ENCODE measurements at places on chromosomes 6 and 20.

GRCh38 chr6:144408161-144408560 lies 123.0 kb downstream of the UTRN start:
- peaks cover 20% of the 10 kb centered on the region for H3K36me3 ChIP-seq
- H3K4me3 ChIP-seq: no peak overlapping the region
- H3K27me3 ChIP-seq: no peaks in the 10 kb centered on the region
- DNase-seq: no peak

- H3K27me3 ChIP-seq: no peaks in the 10 kb centered on the region
- peaks cover 4% of the 10 kb centered on the region for H3K36me3 ChIP-seq
- no peak overlapping the region for H3K4me3 ChIP-seq
- H3K27ac ChIP-seq: no peak overlapping the region
Observed at GRCh38 chr6:158060455-158061360, 79.0 kb downstream of the SYNJ2 start.

- H3K27ac ChIP-seq: no peak overlapping the region
- H3K4me3 ChIP-seq: no peak overlapping the region
- H3K4me1 ChIP-seq: no peaks in the 10 kb centered on the region
- H3K36me3 ChIP-seq: no peaks in the 10 kb centered on the region
Observed at GRCh38 chr6:23086100-23086499, 516.7 kb downstream of the HDGFL1 start.

DNA sequence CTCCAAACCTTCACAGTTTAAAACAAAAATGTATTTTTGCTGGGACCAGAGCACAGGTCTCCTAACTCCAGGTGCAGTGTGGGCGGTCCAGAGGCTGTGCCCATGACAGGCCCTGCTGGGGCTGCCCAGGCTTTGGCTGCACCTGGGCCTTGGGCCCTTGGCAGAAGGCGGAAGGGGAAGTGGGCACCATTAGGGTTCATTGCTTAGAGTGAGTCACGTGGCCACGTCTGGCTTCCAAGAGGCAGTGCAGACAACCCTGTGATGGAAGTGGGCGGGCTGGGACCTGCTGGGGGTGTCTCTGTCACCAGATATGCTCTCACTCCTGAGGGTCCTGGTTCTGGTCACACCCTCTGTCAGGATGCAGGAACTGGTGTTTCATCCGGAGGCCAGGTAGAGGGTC lies 302.2 kb downstream of the QKI start:
- H3K27me3 ChIP-seq: no peaks in the 10 kb centered on the region
- DNase-seq: no peak
- peaks cover 37% of the 10 kb centered on the region for H3K4me1 ChIP-seq
- no peaks in the 10 kb centered on the region for H3K36me3 ChIP-seq
- H3K27ac ChIP-seq: no peak overlapping the region
- no peak overlapping the region for H3K4me3 ChIP-seq

GRCh38 chr6:723540-723939 lies 30.6 kb upstream of the EXOC2 start:
- DNase-seq: no peak
- peaks cover 8% of the 10 kb centered on the region for H3K4me1 ChIP-seq
- no peak overlapping the region for H3K4me3 ChIP-seq
- H3K27ac ChIP-seq: no peak overlapping the region
- peaks cover 4% of the 10 kb centered on the region for H3K27me3 ChIP-seq
- no peaks in the 10 kb centered on the region for H3K36me3 ChIP-seq

- H3K27me3 ChIP-seq: no peaks in the 10 kb centered on the region
- H3K36me3 ChIP-seq: peaks cover 71% of the 10 kb centered on the region
- no peak overlapping the region for H3K4me3 ChIP-seq
- no peaks in the 10 kb centered on the region for H3K4me1 ChIP-seq
- H3K27ac ChIP-seq: no peak overlapping the region
Observed at GRCh38 chr6:42059743-42060142, 9.4 kb downstream of the TAF8 start.

All from natural killer cell (primary cell).